BJ (cell line): ENCODE measurements at places on chromosomes 1 and 21.

DNA sequence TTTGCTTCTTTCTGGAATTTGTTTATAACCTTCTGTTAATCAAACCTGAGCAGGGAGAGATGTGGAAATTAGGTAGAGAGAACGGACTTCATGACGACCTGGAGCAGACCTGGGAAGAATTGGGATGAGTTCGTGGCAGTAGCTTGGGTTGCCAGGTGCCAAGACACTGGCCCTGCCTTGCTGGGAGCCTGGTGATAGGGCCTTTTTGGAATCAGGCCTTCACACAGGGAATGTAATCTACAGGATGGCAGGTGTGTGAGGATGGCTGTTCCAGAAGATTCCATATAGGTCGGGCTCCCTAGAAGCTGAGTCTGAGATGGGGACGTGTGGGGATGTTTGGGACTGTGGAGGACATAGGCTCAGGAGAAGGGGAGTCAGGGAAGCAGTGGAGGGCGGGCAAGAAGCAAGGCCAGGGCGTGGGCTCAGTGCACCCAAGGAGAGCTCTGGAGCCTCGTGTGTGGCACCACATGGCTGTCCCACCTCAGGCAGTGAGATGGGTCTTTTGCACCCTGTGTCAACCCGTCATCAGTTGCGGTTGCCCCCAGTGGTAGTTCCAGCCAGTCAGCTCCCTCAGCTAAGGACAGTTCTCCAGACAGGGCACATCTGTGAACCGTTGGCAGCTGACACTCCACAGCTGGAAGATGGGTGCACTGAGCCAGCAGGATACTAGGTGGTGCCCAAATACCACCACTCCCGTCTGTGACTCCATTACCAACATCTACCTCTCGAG is 395.9 kb downstream of the MATN1 start:
- DNase-seq, result no peak

DNA sequence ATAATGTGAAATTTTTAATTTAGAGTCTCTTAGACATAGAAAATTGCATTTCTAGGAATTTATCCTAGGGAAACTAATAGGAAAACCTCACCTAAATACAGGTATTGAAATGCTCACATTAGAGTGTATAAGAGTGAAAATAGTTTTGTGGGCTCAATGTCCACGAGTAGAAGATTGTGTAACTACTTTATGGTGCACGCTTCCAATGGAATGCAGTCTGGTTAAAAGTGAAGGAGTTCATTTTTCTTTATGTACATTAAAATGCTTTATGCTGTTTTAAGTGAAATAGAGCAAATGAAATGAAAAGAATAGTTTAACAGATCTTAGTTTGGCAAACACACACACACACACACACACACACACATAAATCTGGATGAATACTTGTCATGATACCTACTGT is 278.2 kb downstream of the USP25 start:
- no peak for DNase-seq

GRCh38 chr1:240343966-240344365 is 252.3 kb downstream of the FMN2 start:
- no peak for DNase-seq

GRCh38 chr1:84509029-84509428 is 2.6 kb upstream of the GNG5 start:
- DNase-seq, result no peak

DNA sequence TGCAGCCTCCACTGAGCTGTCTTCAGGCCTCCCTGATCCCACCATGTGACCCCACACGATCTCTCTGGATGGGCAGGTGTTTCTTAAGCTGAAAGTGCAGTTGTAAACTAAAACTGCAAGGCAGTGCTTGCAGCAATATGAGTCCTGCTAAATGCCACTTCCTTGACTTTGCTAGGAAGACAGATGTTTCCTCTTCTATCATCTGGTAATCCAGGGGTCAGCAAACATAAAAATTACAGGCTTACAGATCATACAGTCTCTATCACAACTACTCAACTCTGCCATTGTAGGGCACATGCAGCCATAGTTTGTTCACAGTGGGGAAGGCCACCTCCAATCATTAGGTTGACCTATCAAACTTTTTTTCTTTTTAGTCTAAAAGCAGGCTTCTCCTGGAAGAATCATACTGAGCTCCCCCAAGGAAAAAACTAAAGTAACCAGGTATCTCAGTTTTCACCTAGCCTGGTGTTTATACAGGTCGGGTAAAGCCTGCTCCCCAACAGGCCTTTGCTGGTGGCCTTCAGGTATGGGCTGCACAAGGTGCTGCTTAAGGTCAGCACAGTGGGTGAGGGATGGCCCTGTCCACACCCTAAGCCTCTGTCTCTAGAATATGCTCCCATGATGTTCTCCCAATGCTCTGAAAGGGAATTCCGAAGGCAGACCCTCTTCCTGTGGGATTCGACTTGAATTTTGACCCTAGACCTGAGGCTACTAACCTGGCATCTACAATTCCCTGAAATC is 10.8 kb downstream of the ABCA4 start:
- no peak for DNase-seq

DNA sequence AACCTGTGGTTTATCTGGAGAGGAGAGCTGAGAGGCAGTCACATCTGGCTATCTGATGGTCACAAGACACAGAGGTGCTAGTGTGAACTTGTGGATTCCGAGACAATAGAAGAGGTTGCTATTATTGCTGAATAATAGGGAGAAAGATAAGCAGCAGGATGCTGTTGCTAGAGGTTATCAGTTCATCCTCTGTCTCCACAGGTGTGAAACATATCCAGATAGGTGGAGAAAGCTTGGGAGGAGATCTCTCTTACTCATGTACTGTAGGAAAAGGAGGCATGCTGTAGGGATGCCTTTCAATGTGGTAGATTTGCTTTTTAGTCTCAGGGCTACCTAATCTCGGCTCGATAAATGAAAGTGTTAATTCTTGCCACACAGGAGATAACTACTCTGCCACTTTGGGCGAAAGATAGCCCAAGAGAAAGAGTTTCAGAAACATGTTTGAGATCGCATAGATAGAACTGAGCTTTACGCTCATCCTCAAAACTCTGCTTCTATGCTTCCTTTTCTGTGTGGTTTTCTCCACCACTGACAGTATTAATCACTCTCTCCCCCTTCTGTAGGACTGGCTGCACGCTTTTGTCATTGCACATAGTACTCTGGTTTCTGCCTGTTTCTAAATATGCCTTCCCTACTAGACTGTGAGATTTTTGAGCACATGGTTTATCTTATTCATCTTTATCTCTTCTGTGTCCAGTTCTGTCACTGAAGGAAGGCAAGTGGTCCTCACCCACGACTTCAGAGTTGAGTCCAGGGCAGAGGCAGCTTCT is 36.7 kb upstream of the PLXNA2 start:
- DNase-seq, result no peak

DNA sequence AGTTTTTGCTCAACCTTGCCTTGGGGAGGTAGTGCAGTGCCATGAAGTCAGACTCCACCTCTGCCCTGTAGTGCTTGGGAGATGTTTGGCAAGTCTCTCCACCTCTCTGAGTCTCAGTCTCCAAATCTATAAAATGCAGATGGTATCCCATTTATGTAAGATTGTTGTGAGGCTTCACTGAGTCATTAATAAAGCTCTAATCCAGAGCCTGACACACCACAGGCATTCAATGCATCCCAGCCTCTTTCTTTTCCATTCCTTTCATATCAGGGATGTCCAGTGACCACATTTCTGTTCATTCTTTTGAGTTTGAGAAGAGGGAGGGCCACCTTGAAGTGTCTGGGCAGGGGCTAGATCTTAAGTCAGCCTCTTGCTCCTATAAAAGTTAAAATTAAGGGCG is 37.6 kb upstream of the LMO4 start:
- DNase-seq, result peak; percentile 44

DNA sequence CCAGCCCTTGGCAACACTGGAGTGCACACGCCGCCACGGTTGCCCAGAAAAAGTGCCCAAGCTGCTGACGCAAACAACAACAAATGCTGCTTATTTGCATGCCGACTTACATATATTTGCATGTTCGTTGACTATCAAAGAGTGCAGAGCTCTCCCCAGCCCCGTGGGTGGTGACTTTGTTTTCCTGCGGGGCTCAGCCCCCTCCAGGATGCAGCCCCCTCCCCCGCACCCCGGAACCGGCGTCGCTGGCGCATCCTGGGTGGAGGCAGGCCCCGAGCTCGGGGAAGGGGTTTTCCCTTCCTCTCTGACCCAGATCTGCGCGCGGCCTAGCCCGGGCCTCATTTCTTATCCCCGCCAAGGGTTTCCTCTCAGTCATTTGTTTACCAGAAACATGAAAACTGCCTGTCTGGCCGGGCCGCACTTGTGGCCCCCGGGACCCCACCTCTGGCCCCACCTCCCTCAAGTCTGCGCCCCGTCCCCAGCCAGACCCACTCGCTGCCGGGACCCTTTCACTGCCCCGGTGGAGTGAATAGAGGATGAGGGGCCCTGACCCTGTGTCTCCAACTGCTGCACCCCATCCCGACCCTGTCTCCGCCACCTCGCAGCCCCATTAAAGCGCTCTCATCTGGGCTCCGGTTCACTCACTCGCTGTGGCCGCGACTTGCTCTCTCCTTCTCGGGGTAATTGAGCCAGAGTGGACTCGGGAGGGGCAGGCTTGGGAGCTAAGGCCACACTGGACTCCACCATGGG is 5.5 kb downstream of the TNFRSF25 start:
- no peak for DNase-seq

GRCh38 chr1:34778381-34778780 is 2.6 kb upstream of the GJB3 start:
- DNase-seq, result no peak

GRCh38 chr1:199029855-199030254 is 391.0 kb downstream of the PTPRC start:
- no peak for DNase-seq

- DNase-seq, result no peak
Observed at GRCh38 chr21:29434081-29434480, 135.4 kb downstream of the BACH1 start.

DNA sequence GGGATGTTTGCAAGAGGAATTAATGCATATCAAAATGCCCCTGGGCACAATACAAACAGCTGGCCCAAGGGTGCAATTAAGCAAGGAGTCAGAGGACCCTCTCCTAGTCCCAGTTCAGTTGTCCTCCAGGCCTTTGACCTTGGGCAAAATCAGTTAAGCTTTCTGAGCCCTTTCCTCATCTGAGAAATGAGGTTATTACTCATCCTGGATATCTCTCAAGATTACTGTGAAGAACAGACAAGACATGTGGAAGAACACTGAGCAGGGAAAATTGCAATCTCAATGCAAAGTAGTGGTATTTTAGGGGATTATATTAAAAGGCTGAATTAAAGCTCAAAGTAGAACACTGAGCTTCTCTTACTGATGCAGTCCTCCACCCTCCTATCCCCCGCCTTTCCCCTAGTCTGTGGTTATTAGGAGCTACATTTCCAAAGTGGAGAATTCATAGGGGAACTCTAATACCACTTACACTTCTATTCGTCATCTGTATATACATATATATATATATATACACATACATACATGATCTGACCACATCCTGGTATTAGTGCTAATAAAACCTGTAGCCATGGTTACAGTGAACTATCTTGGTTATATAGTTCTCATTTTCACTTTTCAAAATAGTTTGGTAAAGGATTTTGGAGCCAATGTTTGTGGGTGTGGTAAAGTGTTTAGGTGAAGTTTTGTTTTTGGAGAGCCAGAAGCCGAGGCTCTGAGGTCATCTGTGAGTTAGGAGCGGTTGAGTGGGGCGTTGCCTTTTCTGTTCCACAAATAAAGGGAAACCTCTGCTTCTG is 18.1 kb downstream of the KIAA0040 start:
- no peak for DNase-seq

- DNase-seq, result no peak
Observed at GRCh38 chr1:159008744-159009188, 941 bp upstream of the IFI16 start.

DNA sequence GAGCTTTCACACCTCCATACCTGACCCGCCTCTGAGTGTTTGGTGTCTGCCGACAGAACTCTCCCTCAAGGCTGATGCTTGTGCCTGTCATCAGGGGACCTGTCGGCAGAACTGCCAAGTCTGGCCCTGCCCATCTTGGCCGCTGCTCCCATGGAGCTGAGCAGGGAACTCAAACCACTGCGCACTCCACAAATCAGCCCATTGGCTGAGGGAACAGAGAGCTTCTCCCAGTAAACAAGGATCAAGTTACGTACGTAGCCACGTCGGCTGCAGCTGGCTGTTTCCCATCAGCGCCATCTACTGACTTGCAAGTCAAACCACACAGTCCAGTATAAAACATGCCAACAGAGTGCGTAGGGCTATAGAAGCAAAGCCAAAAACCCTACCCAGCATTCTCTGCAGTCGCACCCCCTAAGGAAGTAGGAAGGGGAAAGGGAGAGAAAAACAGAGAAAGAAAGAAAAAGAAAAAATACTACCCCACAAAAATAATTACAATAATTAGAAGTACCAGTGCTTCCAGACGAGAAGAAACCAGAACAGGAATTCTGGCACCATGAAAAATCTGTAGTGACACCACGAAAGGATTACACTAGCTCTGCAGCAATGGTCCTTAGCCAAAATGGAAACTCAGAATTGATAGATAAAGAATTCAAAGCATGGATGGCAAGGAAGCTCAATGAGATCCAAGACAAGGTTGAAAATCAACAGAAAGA is 13.1 kb downstream of the KRTAP13-1 start:
- DNase-seq, result no peak

DNA sequence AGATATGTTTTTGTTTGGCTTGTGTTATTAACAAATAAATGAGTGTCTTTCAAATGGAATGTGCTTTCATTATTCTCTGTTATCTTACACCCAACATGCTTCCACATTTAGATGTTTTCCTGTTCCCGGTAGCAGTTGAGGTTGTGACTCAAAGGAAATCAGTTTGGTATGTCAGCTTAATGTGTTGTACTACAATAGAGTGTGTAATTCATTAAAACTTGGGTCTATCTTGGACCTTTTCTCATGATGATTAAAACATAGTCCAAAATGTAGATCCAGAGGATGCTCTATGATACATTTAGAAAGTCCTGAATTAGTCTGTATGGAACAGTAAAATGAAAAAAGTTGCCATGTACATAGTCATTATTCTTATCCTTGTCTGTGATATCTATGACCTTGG is 26.7 kb downstream of the RTCA start:
- no peak for DNase-seq

DNA sequence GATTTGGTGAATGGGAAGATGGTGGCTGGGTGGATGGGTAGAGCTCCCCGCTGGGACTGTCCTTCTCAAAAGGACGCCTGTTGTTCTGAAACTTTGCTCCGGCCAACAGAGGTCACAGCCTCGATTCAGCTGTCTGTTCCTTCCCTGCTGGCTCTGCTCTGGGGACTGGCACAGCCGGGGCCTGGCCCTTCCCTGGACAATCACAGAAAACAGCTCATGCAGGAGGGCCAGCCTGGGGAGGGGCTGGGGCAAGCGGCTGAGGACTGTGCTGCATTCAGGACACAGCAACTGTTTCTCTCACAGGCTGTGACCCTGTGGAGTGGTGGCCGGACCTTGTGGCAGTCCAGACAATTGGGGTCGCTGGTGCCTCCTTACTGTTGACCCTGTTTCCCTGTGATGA is 110.7 kb upstream of the TMEM51 start:
- DNase-seq, result no peak
